Bronchial epithelial cell (primary cell): ENCODE measurements at places on chromosomes 2 and 18. TPM values are rescaled to one million over a fixed set of nuclear protein-coding genes. Genes with fewer than 3 reads are reported as not detected.
A peak's percentile ranks its signal among the peaks of the same experiment; 100 is the strongest.

PCARE gene
- not detected in 2 replicates for total RNA-seq

ECEL1 gene
- not detected in 2 replicates for total RNA-seq

CRYBA2 gene
- not detected in 2 replicates for total RNA-seq

DNA sequence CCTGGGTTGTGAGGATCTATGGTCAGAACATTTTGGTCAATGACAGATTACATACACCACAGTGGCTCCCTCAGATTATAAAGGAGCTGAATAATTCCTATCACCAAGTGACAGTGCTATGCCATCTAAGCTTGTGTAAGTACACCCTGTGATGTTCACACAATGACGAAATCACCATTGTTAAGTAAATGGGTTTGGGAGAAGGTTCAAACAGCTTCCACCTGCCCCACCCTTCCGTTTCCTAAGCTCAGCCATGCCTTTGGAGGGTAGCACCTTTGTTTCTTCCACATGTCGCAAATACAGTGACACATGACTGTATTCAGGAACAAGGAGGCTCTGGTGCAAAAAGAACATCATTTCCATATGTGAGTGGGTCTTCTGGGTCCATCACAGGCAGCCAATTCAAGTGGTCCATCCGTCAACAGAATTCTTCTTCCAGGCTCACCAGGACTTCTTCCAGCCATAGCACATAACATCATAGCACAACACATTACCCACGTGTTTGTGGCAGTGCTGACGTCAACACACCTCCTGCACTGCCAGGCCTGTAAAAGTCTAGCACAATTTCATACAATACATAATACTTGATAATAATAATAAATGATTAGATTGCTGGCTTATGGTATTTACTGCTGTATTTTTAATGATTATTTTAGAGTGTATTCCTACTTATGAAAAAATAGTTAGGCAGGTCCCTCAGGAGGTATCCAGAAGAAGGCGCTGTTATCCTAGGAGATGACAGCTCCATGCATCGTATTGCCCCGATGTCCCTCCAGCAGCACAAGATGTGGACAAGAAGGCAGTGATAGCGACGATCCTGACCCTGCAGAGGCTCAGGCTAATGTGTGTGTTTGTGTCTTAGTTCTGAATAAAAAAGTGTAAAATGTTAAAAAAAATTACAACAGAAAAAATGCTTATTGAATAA, 264.8 kb downstream of the ANAPC1 start:
- no peak for DNase-seq

RALB gene
- 52.7 and 70.0 TPM in 2 replicates for total RNA-seq

KIAA2012 gene
- not detected in 2 replicates for total RNA-seq

KCNG2 gene
- not detected in 2 replicates for total RNA-seq

DNA sequence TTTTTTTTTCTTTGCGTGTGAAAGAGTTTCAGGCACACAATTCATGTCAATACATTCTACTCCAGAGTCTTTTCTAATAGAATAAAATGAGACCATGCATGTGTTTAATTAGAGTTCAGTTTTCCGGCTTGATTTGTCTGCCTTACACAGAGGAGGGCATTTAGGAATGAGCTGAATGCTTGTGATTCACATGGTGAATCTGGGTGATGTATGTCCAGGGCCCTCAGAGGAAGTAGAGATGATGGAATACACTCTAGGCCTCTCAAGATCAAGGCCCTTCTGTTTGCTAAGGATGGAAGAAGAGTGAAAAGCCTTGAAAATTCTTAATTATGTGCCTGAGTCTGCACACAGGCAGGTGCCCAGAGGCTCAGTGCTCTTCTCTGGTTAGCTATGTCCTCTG, 71.0 kb upstream of the CYRIA start:
- no peak for DNase-seq

DNA sequence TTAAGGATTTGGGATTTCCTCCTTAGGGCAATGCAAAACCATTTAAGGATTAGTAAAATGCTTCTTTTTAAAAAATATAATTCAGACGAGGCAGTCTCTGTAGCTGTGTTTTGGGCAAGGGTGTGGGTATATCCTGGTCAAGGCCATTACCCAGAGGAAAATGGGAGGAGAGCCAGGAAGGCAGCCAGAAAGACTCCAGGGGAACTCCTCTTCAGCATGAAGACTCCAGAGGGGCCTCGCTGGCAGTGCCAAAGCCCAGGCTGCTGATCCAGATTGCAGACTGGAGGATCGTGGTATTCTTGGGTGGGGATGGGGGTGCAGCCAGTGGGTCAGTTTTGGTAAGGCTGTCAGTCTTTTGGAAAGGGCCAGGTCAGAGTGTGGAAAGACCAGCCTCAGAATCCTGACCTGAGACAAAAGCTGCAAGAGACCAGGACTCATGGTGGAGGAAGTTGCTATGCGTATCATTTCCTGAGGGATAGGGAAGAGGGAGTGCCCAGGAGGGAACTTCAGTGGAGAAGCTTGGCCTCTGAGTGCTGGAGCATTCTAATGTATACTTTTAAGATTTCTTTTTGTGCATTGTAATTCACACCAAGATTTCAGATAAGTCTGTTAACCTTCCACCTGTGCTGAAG, 20.9 kb upstream of the RAB11FIP5 start:
- no peak for DNase-seq

GRCh38 chr18:51196118-51196810, 1.2 kb downstream of the MEX3C start:
- DNase-seq: no peak

DNA sequence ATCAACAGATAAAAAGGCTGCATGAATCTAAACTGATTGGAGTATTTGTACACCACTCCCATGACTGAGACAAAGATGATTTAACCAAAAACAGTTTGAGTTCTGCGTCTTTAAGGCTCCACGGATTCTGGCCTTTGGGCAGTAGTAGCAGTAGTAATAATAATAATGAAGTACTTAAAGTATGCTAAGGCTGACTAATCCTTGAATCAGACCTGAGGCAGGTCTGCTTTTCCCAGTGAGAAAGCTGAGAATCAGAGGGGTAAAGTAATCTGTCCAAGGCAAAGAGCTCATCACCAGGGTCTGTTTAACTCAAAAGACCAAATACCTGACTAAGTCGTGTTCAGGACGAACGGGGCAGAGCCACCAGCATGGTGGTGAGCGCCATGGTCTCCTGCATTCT, 61.4 kb downstream of the ID2 start:
- DNase-seq: peak; percentile 10

CFC1 gene
- not detected in 2 replicates for total RNA-seq

UGT1A5 gene
- total RNA-seq: 0.26 and 3.3 TPM in 2 replicates

GRCh38 chr2:149735237-149735958, 147.8 kb upstream of the MMADHC start:
- peak; percentile 7 for DNase-seq

- peak; percentile 69 for DNase-seq
These were observed 102.0 kb downstream of the MAP2 start for GRCh38 chr2:209525834-209526281.

IGFBP2 gene
- total RNA-seq: 41.1 and 329 TPM in 2 replicates

UBXN4 gene
- total RNA-seq: 36.6 and 56.1 TPM in 2 replicates

ASXL3 gene
- total RNA-seq: under 0.01 TPM in 2 replicates

DNA sequence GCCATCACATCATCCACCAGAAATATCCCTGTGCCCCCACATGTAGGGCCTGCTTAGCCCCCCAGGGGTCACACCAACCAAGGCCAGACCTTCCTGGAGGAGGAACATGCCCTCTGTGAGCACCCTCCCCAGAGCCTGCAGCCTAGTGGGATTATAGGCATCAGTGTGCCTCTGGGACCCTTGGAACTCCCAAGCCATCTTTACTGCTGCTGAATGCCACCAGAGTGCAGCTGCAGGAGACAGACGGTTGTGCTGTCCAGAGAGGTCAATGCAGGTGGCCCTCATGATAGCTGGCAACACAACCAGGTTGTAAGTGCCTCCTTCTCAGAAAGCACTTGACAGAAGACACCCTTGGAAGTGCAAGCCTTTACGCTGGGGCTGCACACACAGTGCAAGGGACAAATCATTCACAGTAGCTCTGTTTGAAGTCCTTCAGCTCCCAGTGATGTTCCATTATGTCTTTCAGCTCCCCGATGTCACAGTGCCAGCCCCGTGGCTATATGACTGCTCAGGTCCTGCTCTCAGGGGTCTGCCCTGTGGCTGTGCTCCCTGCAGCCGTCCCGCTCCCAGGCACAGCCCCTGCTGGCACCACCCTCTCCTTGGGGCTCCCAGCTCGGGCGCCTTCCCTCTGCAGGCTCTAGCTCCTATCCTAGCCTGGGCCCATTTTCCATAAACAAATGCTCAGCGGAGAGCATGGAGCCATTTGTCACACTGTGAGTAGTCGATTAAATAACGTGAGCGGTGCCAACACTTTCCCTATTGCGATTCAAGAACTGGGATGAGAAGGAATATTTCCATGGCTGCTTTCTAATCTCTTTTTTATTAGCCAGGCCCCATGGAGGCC, 65.1 kb downstream of the EDAR start:
- DNase-seq: no peak

DNA sequence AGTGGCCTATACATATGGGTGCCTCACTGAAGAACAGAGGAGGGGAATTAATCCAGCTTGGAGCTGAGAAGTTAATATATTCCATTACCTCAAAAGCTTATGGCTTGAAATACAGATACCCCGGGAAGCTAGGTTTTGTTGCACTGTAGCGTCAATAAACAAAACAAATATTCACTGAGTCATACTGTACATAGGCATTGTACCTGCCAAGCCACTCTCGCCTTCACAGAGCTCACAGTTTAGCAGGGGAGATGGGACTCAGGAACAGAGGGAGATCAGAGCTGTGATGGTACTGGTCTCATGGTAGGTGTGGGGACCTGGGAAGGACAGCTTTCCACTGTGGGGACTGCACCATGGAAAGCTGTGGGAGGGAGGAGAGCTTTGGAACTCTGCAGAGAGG, 111.2 kb upstream of the ST6GAL2 start:
- DNase-seq: no peak

DNA sequence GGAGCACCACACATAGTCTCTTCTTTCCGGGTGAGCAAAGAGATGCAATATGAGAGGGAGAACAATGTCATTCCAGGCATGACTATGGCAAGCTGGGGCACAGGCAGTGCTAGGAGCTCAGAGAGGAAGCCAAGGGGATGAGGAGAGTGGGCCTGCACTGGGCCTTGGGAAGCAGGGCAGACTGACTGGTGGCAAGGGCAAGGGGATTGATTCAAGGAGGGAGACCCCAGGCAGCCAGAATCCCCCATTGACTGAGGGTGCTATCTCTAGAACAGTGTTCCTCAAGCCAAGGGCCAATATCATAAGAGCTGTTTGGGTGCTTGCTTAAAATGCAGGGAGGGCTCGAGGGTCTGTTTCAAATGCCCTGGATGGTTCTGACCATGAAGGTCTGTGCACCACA, 36.1 kb downstream of the MARCO start:
- no peak for DNase-seq

GRCh38 chr2:182894174-182894573, 27.7 kb upstream of the FRZB start:
- no peak for DNase-seq

GRCh38 chr18:9802175-9803062, 83.4 kb upstream of the TXNDC2 start:
- no peak for DNase-seq

- DNase-seq: peak; percentile 51
These were observed 77.5 kb downstream of the EPHA4 start for GRCh38 chr2:221494556-221494955.

DNA sequence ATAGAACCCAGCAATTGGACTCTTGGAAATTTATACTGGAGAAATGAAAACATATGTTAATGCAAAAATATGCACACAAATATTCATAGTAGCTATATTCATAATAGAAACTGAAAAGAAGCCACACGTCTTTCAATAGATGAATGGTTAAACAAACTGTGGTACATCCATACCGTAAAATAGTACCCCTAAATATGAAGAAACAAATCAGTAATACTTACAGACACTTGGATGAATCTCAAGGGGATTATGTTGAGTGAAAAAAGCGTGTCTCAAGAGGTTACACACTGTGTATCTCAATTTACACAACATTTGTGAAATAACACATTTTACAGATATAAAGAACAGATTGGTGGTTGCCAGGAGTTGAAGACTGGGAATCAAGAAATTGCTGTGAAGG, 61.1 kb upstream of the ARHGAP15 start:
- no peak for DNase-seq

PLEK gene
- total RNA-seq: under 0.01 TPM in 1 of 2 replicates, not detected in the other

DNA sequence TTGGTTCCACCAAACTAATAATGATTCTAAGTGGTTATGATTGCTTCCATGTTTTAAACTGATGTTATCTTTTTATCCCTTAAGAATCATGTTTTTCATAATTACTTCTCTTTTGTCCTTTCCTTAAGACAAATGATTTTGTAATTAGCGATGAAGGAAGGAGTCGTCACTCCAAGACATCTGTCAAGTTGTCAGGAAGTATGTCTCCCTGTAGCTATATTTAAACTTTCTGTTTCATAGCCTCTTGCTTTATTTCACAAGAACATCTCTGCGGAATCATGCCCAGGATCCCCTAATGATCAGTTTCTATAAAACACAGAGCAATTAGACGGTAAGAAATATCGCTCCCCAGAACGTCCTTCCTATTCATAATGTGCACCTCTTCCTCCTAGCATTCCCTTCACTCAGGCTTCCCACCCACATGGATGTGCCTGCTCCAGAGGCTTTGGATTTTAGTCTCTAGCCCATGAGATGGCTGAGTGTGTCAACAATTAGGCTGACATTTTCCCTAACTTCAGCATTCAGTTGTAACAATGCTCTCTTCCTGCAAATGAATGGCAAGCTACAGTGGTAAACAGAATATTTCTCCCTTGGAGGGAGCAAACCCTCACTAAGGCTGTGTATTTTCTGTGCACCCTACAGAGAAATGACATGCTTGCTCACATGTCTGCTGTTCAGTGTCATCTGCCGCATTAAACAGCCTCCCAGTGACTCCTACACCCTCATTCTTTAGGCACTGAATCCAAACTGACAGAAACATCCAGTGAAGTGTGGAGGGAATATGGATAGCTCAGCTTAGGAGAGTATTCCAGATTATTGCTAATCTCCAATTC, 879.6 kb upstream of the CELF4 start:
- DNase-seq: no peak

DNA sequence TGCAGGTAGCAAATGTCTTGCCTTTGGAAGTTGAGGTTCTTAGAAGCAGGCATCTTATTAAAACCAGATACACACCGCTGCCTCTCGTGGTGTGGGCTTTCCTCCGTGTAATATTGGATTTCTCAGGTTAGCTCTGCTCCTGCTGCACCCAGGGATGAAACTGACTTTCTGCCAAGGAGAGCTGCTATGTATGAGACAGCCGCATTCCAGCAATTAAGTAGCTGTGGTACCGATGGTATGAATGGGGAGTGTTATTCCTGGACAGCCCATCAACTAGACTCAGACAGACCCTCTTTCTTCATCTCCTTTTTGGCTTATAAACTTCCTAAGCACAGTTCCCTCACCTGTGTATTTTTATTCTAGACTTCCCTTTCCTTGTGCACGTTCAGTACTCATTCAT, 6.8 kb upstream of the EHD3 start:
- peak; percentile 37 for DNase-seq

- DNase-seq: peak; percentile 45
These were observed 793.1 kb downstream of the ERBB4 start for GRCh38 chr2:211745295-211746097.
